ENCODE measurements at places on chromosomes 2 and 18.

GRCh38 chr2:32064021-32064601, 755 bp downstream of the SPAST start:
- DNase-seq = peak; percentile 3

GRCh38 chr2:26674771-26675170, 17.8 kb upstream of the KCNK3 start:
- no peak for DNase-seq

GRCh38 chr18:53387581-53387980, 836.9 kb downstream of the MBD2 start:
- no peak for DNase-seq

GRCh38 chr2:60416221-60417008, 137.0 kb downstream of the BCL11A start:
- DNase-seq = no peak

DNA sequence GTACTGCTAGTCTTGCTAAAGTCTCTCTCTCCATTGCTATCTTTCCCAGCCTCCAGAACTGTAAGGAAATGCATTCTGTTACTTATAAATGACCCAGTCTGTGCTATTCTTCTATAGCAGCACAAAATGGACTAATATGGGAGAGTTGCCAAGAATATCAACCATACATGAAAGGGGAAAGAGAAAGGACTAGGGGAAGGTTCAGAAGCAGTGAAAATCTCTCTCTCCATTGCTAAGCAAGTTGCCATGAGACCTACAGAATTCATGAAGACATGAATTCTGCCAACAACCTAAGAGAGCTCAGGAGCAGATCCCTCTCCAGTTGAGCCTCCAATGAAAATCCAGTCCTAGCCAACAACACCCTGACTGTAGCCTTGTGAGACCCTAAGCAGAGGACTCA, 3.6 kb upstream of the TRABD2A start:
- DNase-seq = no peak

- DNase-seq = no peak
Measured at GRCh38 chr18:5998907-5999306, 103.6 kb upstream of the TMEM200C start.

- no peak for DNase-seq
Measured at GRCh38 chr2:7480431-7480830, 563.2 kb downstream of the RNF144A start.

DNA sequence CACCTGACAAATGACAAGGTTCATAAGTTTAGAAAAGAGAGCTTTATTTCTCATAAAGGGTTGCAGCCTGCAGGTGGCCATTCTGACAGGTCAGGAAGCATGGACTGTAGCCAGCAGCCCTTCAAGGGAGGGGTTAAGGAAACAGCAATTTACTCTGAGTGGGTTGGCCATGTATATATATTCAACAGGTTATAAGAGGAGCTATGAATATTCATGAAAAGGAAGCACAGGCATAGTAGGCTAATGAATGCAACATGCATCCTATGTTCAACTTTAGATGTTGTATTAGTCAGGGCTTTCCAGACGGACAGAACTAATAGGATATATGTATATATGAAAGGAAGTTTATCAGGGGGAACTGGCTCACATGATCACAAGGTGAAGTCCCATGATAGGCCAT, 20.6 kb downstream of the RNU2-63P start:
- DNase-seq = no peak

- no peak for DNase-seq
Measured at GRCh38 chr2:29134933-29135332, 19.7 kb downstream of the CLIP4 start.

DNA sequence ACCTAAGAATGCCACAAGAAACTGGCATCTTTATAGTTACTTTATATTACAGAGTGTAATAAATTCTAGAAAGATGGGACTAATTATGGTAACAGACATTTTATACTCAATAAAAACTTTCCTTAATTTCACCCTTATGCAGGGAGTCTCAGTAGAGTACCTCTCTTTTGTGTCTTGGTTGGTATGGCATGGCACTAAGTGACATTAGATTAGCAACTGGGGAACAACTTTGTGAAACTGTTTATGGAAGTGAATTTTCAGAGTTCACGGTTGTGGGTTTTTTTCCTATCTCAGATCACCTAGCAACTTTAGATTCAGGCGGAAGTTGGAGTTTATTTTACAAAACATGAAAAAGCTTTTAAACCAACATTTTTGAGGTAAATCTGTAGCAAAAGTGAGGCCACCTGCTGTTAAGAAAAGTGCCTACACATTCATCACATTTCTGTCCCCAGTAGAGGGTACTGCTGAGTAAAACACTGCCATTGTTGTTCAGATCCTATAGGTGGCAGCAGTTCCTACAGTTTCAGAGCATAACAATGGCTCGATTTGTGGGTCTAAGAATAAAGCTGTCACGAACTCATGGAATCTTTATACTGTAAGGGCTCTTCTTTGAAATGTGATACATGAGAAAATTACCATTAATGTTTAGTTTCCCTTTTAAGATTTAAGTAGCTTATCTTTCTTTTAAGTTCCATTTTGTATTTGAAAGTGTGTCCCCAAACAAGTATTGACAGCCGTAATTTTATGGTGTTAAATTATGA, 117.6 kb downstream of the CAMKMT start:
- DNase-seq = peak; percentile 65

DNA sequence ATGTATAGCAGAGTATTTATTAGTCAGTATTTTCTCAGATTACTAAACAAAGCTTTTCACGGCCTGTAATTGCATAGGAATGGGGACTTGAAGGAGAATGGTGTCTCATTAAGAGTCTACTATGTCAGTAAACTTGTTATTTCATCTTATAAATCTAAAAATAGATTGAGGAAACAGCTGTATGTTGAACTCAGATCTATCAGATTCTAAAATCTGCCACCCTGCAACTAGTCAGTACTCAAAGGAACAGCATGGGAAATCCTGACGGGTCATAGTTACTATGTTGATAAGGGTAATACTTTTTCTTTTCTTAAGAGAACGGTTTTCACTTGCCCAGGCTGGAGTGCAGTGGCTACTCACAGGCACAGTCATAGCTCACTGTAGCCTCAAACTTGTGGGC, 70.2 kb upstream of the EMILIN2 start:
- DNase-seq = no peak

DNA sequence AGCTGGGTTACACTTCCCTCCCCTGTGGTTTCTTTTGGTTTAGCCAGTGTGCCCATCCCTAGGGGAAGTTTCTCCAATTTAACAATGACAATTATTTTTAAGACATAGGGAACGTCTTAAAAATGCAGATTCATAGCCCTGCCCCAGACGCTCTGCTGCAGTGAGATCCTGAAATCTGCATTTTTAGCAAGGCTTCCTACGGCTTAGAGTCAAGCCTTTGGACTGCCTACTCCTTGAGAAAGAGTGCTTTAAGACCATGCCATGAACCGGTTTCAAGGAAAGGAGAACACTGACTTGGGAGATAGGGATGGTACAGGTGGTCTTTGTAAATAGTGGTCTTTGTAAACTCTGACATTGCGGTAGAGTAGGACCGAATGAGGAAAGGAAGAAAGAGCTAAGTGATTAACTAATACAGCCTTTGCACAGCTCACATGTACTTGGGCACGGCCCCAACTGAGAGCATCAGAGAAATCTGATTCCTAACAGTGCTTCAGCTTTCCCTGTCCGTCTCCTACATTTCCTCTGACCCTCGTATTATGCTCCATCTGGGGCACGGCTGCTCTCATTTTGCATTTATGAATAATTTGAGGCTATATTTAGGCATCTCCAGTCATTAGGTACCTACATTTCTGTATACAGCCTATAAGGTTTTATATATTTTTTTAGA, 217.6 kb upstream of the TANK start:
- no peak for DNase-seq

GRCh38 chr2:144183727-144184126, 336.2 kb downstream of the ZEB2 start:
- DNase-seq = peak; percentile 68

GRCh38 chr18:50179465-50179864, 15.5 kb downstream of the MYO5B start:
- no peak for DNase-seq

GRCh38 chr2:203934711-203935438, 1.7 kb upstream of the ICOS start:
- no peak for DNase-seq

- no peak for DNase-seq
Measured at GRCh38 chr2:73917296-73917695, 9.4 kb upstream of the DGUOK start.

DNA sequence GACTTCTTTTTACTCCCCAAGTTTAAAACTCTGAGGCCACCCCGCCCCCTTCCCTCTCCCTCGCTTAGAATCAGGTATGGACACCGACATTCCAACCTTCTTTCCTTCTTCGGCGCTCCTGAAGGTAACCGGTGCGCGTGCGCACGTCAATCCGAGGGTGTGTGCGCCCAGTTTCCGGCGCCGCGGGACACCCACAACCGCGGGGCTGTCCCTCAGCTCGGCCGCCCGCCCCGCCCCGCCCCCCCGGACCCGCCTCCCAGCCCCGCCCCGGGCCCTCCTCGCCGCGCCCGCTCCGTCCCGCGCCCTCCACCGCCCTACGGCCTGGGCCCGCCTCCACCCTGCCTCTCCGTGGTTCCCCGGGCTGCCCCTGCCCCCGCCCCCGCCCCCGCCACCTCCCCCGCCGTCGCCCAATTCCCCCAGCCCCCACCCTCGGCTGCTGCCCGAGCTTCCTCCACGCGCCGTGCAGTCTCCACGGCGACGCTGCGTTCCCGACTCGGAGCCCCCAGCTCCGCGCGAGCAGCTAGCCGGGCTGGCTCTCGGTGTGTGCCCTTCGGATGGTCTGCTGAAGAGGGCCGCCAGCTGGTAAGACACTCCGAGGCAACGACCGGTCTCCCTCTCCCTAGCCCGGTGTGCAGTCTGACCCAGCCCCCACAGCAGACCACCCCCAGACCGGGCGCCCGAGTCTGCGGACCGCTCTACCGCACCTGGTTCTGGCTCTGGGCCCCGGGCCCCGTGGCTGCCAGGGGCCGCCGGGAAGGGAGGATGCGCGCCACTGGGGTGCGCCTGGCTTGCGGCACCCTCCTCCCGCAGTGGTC, 635 bp downstream of the ERICH2 start:
- DNase-seq = peak; percentile 67

- no peak for DNase-seq
Measured at GRCh38 chr2:233980955-233981561, 63.9 kb downstream of the TRPM8 start.

- no peak for DNase-seq
Measured at GRCh38 chr2:176494949-176495353, 225.7 kb downstream of the MTX2 start.

- DNase-seq = no peak
Measured at GRCh38 chr2:1497122-1497611, 83.9 kb downstream of the TPO start.

DNA sequence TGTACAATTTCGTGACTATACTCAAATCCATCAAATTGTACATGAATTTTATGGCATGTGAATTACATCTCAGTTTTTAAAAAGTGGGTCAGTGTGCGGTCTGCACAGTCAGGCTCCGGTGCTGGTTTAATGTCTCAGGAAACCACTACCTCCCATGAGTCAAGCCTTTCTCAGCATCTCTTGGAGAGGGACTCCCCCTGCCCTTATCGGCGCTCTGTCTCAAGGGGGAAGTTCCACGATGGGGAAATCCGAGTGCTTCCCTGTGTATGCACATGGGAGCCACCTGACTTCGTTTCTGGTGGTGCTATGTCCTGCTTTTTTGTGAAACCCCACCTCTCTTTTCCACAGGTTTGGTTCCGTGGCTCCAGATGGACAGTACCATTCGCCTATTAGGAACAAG, 72.5 kb downstream of the ACOXL start:
- peak; percentile 53 for DNase-seq

- no peak for DNase-seq
Measured at GRCh38 chr2:60821587-60822302, 59.6 kb upstream of the REL start.

DNA sequence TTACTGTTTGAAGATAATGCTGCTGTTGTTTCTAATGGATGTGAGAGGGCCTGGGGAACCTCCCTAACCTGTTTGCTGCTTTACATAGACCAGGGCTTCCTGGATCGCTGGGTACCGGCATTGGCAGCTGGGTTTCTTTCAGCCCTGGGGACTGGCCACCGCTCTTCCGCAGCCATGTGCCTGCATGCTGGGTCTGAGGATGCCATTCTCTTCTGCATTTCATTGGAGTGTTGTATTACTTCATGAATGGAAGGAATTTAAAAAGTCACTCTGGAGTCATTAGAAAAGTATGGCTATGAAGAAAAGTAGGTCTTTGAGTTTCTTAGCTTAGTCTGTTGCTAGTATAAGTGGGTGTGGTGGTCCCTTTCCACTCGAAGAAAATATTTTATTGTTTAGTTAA, 107.3 kb upstream of the MGAT5 start:
- DNase-seq = no peak

DNA sequence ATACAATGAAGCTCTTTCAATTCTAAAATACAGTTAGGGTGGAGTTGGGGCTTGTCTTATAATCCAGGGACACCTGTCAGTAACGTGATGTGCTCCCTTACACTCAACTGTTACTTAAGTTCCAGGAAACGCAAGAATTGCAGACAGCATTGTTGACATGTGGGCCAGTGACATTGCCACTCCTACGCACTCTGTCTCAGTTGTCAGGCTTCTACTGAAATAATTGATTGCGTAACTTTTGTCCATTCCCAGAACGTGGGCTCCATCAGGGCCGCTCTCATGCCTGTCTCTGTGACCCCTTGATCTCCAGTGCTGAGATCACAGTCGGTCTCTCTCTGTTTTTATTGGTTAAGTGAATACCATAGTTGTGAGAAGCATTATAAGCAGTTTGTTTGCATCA, 487.8 kb downstream of the GALR1 start:
- DNase-seq = no peak

- no peak for DNase-seq
Measured at GRCh38 chr2:62808554-62808953, 103.0 kb downstream of the EHBP1 start.

DNA sequence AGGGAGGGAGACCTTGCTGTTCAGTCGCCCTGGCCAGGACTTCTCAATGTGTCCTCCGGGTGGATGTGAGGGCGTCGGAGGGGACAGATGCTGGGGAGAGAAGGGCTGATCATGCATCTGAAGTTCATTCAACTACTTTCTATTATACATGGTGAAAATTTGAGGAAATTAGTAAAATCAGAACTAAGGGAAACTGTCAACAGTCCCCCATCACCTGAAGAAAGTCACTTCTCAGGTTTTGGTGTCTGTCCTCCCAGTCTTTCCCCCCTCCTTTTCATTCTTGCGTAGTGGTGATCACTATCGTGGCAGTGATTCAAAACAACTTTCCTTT, 17.4 kb upstream of the ACKR3 start:
- DNase-seq = no peak

DNA sequence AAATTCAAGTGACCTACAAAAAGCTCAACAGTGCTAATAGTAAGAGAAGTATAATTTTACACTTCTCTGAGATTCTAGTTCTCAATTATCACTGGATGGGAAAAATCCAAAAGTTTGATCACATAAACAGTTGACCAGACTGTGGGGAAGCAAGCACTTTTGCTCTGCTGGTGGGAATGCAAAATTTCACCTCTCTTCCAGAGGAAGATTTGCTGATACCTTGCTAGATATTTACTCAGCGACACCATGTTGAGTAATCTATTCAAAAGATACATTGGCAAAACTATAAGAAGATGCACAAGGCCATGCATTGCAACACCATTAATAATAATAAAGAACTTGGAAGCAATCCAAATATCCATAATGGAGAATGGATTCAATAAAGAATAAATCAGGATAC, 204.4 kb downstream of the MREG start:
- DNase-seq = no peak
